ENCODE measurements at places on chromosomes 2 and 18.

DNA sequence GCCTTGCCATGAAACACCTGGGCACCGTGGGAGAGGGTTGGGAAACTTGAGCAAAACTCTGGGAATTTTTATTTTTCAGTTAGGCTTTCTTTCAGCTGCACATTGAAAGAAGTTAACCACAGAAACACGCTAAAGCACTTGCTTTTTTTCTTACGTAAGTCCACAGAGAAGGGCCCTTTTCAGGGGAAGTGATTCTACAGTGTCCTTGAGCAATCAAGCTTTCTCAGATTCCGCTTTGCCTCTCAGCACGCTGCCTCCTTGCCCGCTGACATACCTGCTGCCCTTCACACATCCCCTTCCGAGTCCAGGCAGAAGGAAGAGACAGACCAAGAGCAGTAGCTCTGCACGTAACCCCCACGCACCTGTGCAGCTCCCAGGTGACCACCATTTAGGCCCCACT lies 135.5 kb upstream of the MYT1L start:
- DNase-seq, result no peak

DNA sequence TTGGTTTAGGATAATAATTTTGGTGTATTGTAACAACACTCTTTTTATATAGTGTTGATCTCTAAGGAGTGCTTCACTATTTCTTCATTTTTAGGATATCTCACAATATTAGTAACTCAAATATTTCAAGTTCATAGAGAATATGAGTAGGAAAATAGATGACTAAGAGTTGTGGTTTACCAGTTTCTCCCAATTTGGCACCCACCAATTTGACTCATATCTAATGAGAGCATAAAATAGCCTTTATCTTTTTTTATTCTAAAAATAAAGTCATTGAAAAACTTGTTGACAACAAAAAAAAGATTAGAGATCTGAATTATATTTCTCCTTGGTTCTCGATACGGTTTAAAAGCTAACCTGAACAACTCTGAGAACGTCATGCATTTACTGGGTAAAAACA lies 204.0 kb downstream of the PARD3B start:
- DNase-seq, result no peak

DNA sequence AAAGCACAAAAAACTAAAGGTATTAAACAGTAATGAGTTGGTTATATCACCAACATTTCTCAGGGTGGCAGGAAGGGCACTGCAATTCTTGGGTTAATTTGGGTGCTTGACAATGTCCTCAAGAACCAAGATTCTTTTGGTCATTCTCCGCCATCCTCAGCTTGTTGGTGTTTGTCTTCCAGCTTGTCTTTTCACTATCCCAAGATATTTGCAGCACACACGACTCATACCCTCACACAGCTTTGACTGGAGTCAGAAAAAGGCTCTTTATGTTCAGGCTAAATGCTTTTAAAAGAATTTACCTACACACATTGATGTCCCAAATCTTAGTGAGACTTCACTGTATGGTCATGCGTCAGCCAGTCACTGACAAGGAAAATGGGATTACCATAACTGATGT lies 12.5 kb downstream of the GREB1L start:
- no peak for DNase-seq

- DNase-seq, result no peak
Observed at GRCh38 chr18:8974279-8974678, 128.2 kb upstream of the NDUFV2 start.

GRCh38 chr2:231514951-231515297 lies 15.3 kb downstream of the NMUR1 start:
- no peak for DNase-seq

DNA sequence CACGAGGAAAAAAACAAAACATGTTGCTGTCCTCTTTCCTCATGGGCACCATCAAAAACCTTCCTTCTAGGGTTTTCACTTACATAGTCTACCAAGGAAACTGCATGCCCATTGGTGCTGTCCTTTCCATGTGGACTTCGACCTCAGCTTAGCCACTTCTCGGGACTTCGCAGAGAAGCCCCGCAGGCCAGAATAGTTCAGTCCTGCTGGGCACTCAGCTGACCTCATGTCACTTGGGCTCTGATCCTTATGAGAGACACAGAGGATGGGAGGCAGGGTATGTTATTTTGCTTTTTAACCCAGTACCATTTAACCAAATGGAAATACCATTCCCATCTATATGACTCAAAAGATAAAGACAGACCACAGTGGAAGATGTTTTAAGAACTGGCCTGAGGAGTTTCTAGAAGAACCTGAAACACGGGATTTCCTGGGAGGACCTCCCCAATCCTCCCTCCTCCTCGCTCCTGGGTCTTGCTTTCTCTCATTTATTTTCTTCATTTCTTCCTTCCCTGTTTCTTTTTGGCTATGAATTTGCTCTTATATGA lies 28.4 kb downstream of the AAK1 start:
- DNase-seq, result no peak

DNA sequence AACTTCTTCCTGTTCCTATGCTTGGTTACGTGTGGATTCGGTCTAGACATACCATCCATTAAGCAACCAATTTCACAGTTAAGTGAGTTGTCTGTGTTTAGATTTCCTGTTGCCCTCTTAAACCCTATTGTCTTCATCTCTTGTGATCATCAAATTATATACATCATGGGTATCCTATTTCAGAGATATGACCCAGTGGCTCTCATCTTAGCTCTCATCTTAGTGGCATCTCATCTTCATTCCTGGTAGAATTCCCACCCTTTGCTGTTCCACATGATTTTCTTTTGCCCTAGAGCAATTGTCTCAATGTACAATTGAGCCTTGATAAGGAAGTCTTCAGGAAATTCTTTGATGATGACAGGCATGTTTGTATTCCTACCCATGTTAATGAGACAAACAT lies 29.4 kb upstream of the FN1 start:
- no peak for DNase-seq

DNA sequence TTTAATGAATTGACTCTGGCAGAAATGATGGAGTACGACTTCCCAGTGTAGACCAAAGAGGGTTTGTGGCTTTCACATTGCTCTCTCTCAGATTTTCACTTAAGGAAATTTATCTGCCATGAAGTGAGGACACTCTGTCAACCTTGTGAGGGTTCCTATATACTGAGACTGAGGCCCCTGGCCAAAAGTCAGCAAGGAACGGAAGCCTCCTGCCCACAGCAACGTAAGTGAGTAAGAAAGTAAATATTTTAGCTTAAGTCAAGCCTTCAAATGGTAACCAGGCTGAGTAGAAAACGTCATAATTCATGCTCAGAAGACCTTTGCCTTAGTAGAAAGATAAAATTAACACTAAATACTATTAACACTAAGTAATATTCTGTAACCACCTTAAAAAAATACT lies 1080.5 kb upstream of the ACVR2A start:
- DNase-seq, result no peak

DNA sequence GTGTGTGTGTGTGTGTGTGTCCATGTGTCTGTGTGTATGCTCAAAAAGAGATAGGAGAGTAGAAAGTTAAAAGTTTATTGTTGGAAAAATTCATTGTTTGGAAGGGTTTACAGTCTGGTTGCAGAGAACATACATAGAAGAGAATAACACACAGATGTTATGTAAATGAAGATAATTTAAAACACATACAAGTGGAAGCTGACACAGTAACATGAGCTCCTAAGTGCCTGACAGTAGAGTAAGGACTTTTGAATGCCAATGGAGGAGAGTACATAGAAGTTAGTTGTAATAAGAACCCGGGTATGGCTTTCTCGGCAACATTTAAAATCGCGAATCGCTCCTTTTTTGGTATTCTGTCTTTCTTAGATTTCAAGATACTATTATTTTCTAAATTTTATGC lies 137.0 kb upstream of the FANCL start:
- no peak for DNase-seq

- no peak for DNase-seq
Observed at GRCh38 chr2:233234264-233234663, 17.2 kb upstream of the ATG16L1 start.

DNA sequence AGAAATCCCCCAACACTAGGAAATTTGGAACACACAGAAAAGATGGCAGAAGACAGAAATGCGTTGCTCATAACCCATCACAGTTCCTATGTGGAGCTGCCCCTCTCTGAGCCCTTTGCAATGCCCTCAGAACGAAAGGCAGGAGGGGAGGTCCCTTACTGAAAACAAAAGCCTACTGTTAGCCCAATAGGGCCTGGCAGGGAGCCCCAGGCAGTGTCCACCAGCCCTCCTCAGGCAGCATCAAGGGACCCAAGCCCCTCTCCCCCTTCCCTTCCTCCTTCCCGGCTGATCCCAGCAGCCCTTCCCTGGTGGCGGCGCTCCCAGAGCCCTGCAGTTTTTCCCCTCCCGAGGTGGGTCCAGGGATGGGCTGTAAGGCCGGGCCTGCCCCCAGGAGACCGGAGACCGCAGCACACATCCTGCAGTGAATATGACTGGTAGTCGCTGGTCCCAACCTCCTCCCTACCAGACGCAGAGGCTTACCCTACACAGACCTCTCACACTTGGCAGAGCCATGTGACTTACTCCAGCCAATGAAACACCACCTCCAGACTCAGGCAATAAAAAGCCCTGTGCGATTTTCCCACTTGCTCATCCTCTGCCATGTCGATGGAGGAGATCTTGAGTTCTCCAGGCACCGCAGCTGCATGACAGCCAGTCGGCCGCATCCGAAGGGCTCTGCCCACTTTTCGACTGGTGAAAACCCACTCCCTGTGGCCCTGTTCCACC lies 19.4 kb upstream of the DUSP2 start:
- peak; percentile 44 for DNase-seq

Data from neural progenitor cell (in vitro differentiated cells).